ENCODE measurements at places on chromosomes 5 and 9.
A peak's percentile ranks its signal among the peaks of the same experiment; 100 is the strongest.

GRCh38 chr9:73223594-73223993 lies 71.9 kb downstream of the ANXA1 start:
- DNase-seq, result no peak

DNA sequence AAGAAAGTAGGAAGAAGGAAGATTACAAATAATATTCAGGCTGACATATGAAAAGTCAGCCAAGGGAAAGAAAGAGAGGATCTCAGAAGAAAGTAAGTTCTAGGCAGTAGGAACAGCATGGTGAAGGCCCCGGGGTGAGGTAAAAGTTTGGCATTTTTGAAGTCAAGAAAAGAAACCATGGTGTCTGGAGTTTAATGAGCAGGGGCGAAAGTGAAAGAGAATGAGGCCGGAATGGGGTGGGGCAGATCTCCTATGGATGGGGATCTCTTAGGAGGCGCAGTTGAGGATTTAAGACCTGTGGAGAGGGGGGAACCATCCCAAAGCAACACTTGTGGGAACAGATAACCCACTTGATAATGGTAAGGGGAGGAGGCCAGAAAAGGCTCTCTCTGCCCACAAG lies 42.3 kb upstream of the SMAD5 start:
- no peak for DNase-seq

- DNase-seq, result no peak
Observed at GRCh38 chr9:108663422-108663821, 192.4 kb downstream of the ACTL7B start.

GRCh38 chr5:62354028-62354874 lies 48.2 kb downstream of the KIF2A start:
- peak; percentile 60 for DNase-seq

GRCh38 chr9:107274096-107274495 lies 9.0 kb upstream of the RAD23B start:
- no peak for DNase-seq

Data from kidney (tissue), 22 donors.